Dermis microvascular lymphatic vessel endothelial cell (primary cell): ENCODE measurements at places on chromosomes 1 and 21. TPM values are rescaled to one million over a fixed set of nuclear protein-coding genes. Genes with fewer than 3 reads are reported as not detected.

DNA sequence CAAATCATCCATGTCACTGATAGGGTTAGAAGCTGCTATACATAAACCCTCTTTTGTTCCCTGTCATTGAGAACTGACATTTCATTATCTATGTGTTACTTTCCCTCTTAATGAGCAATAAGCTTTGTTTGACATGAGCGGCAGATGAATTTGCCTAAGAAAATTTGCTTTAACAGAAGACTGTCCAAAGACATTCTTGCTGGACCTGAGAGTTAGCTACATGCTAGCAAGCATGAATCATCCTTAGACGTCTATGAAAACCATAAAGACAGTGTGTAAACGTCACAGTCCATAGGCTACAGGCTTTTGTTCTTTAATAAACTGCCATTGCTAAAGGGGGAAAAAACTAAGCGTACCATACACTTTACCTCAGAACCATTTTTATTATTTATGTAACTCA, 73.1 kb downstream of the TNFSF4 start:
- DNase-seq, result no peak

GRCh38 chr1:6131561-6131960, 48.6 kb downstream of the CHD5 start:
- no peak for DNase-seq

- peak; percentile 35 for DNase-seq
Measured at GRCh38 chr21:43361493-43362296, 65.2 kb downstream of the SIK1 start.

- DNase-seq, result no peak
Measured at GRCh38 chr1:213273546-213273945, 222.5 kb downstream of the RPS6KC1 start.

- no peak for DNase-seq
Measured at GRCh38 chr1:198927129-198927528, 288.3 kb downstream of the PTPRC start.

DNA sequence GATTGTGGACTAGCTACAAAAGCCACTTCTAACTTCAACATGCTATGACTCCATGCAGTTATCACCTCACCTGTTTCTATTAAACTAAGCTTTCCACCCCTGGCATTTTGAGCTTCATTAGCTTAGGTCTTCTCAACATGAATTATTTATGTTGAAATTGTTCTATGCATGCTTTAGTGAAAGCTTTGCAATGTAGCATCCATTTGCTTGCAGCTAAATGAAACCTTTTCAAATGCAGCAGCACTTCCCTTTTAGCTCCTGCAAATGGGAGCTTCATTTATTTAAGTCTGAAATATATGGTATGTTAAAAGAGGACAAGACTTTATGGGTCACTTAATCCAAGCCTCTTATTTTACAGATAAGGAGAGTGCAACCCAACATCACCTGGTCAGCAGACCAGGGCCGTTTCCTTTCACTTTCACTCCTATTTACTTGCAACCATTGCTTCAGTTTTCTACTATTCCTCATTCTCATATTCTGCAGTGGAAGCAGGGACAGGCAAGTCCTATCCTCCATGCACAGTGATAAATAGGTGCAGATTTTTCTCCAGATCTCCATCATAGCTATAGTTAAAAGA, 56.4 kb upstream of the SAMSN1 start:
- DNase-seq, result no peak

DNA sequence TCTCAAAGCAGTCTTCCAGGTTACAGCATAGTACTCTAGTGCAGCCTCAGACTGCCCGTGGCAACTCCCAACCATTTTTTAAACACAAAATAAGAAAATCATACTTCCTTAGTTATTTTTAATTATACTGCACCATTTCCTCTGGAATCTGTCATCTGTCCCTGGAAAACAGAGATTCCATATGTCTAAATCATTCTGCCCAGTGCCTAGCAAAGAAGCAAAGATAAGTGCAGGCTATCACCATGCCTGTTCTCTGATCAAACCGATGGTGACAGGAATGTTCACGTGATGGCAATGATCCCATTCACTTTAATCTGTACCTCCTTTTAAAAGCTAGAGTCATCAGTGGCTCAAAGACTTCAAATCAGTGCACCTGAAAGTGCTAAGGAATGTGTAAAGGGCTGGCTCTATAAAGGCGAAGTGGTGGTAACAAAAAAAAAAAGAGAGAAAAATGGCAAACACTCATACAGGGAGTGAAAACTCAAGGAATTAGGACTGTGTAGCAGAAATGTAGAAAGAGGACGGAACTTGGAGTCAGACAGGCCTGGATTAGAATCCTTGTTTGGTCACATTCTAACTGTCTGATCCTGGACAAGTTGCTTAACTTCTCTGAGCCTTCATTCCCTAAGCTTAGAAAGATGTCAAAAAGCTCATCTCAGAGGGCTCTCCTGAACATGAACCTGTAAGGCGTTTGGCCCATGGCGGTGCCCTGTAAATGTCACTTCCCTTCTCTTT, 9.9 kb upstream of the CCN1 start:
- DNase-seq, result peak; percentile 36

GRCh38 chr1:15833842-15834405, 13.6 kb upstream of the SPEN start:
- DNase-seq, result no peak

- DNase-seq, result no peak
Measured at GRCh38 chr21:25515484-25516405, 91.5 kb downstream of the MRPL39 start.

DNA sequence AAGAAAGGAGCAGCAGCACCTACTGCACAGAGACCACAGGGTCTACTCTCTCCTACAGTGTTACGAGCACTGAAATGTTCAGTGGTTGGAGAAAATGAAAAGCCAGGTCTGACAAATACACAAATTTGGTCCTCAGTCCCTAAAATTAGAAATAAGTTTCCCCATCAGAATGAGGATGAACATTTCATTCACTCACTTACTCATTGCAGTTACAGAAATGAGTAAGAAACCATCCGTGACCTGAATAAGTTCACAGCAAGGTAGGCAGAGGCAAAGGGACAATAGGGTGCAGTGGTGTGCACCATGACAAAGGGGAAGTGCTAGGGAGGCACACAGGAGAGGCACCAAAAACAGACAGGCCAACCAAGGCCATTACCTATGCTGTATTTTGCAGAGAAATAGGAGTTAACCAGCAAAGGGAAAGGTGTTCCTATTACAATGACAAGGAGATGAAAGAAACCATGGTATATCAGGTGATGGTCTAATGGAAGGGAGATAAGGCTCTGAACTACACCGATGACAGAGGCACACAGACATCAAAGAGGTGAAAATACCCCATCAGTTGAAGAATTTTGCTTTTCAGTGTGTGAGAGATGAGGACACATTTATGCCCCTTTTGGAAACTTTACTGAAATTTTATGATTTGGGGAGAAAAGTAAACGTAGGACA, 29.4 kb downstream of the VAV3 start:
- DNase-seq, result no peak

DNA sequence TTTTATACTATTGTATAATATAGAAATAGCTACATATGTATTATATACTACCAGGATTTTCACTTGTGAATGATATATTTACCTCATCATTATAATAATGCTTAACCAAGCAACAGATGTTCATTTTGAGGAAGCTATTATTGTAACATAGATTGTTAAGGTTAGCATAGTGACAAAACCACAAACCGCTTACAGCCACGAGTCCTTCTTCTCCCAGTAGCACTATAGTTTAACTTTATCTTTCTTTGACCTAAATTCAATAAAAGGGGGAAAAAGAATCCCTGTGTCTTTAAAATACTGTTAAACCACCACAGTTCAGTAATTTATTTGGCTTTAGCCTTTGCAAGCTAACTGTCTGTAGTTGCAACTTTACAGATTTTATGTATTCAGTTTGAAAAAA, 1039.4 kb upstream of the B3GALT2 start:
- no peak for DNase-seq

- DNase-seq, result no peak
Measured at GRCh38 chr21:32566741-32567389, 18.5 kb downstream of the TCP10L start.

The FCRL4 gene
- not detected in 2 replicates for total RNA-seq

- DNase-seq, result no peak
Measured at GRCh38 chr1:89675677-89676076, 42.8 kb downstream of the LRRC8C start.

- DNase-seq, result no peak
Measured at GRCh38 chr1:159951551-159951950, 2.5 kb downstream of the SLAMF9 start.

The GJC2 gene
- total RNA-seq, result 8.0 and 17.1 TPM in 2 replicates
